Stimulated activated CD4-positive, alpha-beta T cell treated with anti-CD3 and anti-CD28 coated beads, Interleukin-1b, Interleukin-23, amount 100 ng/mL, for 1 hour (primary cell): ENCODE measurements at places on chromosomes 12 and 14.

DNA sequence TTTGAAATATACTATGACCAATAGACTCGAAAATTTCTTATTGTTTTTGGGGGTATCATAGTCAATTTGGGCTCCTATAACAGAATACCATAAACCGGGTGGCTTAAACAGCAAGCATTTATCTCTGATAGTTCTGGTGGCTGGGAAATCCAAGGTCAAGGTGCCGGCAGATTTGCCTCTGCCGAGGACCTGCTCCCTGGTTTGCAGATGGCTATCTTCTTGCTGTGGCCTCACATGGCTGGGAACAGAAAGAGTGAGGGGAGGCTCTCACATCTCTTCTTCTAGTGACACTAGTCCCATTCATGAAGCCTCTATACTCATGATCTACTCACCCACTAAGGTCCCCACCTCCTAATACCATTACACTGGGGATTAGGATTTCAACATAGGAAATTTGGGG is 70.7 kb downstream of the BORCS5 start:
- no peak for DNase-seq

GRCh38 chr14:81193924-81194633 is 26.7 kb downstream of the GTF2A1 start:
- no peak for DNase-seq

DNA sequence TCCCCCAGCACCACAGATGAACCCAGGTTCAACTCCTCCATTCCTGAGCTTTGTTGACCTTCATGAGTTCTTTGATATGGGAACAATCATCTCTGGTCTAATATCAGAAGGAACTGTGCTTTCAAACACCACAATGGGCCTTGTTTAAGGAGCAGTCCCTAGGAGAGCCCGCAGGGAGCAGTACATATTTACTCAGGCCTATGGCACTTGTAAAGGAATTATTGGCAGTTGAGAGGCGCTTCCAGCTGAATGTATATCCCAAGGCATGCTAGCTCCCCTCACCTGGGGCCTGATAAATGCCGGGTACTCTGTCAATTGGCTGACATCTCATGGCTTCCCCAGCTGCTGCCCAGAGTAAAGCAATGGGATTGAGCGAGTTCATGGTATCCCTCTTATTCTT is 76.2 kb downstream of the ZFP36L1 start:
- DNase-seq: no peak

DNA sequence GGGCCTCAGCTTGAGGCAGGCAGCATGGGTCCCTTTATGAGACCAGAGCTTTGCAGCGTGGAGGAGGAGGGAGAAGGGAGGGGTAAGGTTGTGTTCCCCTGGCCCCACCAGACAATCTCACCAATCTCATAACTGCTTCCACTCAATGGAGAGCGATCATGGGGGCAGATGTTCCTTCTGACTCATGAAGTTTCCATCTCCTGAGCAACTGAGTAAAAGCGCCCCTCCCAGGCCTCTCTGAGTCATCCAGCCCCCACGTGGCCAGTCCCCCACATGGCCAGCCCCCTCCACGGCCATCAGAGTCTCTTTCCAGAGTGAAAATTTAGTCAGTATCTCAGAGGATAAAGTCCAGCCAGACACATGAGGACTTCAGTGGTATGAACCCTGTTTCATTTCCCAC is 39.2 kb upstream of the PLXNC1 start:
- DNase-seq: no peak

- no peak for DNase-seq
These were observed 88.0 kb downstream of the TMTC2 start for GRCh38 chr12:82774666-82775065.

GRCh38 chr14:33709283-33709682 is 241.6 kb downstream of the EGLN3 start:
- DNase-seq: no peak

DNA sequence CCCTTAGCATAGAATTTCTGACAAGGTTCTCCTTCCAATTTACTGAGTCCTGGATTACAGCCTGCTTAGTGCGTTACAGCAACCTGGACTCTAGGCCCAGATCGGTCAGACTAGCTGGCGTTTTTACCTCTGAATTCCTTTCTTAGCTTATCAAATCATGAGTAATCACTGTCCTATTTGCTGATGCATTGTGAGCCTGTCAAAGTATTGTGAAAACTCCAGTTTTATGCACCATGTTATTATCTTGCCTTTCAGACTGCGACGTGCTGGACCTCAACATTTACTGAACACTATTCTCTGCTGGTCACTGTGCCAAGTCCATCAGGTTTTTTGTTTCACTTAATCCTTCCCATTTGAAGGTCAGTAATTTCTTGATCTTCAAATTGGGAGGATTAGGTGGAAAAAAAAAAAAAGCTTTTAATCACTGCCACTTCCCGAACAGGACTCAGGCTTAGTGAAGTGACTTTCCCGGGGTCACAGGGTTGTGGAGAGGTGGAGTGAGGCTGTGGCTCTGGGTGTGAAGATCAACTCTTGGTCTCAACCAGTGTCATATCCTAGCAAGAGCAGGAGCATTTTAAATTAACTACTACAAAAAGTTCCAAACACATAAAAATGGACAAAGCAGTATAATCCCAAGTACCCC is 31.2 kb downstream of the FBXO21 start:
- no peak for DNase-seq

DNA sequence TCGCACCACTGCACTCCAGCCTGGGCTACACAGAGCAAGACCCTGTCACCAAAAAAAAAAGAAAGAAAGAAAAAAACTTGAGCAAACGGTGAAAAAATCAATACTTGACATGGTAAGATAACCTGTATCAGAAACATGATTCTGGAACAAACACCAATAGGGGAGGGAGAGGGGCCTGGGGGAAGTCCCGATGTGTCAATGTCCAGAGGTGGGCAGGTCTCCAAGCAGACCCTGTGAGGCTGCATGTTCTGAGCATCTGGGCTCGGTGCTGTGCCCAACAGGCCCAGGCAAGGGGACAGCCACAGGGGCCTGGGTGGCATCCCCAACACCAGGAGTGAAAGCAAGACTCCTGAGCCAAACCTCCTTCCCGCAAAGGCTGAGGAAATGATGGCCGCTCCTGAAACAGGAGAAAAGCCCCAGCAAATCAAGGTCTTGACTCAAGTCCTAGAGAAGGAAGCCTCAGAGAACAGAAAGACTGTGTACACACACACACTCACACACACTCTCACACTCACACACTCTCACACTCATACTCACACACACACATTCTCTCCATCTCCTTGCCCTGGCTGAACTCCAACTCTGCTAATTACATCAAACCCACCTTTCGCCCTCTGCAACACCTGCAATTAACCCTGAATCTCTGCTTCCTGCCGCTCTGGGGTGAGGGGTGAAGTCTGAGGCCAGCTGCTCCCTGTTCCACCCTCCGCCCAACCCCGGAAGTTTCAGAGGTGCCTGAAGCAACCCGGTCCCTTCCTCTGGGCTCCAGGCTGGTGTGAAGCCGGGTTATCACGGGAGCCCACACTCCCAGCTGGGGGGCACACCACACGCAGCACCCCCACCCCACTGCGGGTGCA is 20.4 kb downstream of the CCDC88C start:
- DNase-seq: no peak

GRCh38 chr12:87290505-87290904 is 738.7 kb downstream of the C12orf50 start:
- no peak for DNase-seq

GRCh38 chr12:78388461-78388860 is 476.1 kb upstream of the SYT1 start:
- DNase-seq: no peak

DNA sequence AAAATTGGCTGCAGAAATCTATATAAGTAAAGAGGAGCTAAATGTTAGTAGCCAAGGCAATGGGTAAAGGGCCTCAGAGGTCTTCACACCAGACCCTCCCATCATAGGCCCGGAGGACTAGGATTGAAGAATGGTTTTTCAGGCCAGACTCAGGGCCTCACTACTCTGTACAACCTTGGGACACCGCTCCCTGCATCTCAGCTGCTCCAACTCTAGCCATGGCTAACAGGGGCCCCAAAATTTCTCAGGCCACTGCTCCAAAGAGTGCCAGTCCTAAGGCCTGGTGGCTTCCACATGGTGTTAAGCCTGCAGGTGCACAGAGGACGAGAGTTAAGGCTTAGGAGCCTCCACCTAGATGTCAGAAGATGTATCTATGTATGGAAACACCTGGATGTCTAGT is 155.5 kb upstream of the MGAT4C start:
- DNase-seq: no peak

DNA sequence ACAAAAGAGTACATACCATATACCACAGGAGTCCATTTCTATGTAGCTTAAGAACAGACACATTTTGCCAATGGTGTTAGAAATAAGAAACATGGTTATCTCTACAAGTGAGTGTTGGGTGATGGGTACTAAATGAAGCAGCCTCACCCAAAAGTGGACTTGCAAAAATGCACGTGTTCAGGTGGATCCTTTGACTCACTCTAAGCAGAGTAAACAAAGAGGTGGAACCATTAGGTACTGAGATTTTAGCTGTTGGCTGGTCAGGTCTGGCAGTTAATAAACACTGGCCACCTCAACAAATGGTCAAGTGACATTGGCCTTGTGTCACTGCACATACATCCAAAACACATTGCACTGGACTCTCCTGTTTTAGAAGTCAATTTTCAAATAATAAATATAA is 27.6 kb downstream of the EVL start:
- DNase-seq: no peak

DNA sequence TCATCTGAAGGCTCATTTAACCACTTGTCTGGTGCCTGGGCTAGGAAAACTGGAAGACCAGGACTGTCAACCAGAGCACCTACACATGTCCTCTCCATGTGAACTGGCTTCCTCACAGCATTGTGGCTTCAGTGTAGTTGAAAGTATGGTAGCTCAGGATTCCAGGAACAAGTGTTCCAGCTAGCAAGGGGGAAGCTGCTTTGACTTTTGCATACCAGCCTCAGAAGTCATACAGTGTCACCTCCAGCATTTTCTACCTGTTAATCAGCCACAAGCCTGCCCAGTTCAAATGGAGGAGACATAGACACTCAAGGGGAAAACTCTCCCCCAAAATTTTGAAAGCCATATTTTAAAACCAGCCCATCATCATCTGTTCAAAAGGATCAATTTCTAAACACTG is 212.8 kb upstream of the CAND1 start:
- DNase-seq: no peak

- no peak for DNase-seq
These were observed 25.4 kb downstream of the BRF1 start for GRCh38 chr14:105275267-105275946.
